ENCODE measurements at places on chromosomes 13 and 19.

DNA sequence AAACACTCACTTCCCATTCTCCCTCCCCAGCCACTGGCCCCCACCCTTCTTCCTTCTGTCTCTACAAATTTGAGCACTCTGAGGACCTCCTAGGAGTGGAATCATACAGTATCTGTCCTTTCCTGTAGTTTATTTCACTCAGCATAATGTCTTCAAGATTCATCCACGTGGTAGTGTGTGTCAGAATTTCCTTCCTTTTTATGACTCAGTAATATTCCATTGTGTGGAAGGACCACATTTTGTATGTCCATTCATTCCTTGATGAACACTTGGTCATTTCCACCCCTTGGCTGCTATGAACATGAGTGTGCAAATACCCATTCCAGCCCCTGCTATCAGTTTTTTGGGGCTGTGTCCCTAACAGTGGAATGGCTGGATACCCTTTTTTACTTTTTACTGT lies 9.8 kb downstream of the KLF2 start:
- DNase-seq = no peak

DNA sequence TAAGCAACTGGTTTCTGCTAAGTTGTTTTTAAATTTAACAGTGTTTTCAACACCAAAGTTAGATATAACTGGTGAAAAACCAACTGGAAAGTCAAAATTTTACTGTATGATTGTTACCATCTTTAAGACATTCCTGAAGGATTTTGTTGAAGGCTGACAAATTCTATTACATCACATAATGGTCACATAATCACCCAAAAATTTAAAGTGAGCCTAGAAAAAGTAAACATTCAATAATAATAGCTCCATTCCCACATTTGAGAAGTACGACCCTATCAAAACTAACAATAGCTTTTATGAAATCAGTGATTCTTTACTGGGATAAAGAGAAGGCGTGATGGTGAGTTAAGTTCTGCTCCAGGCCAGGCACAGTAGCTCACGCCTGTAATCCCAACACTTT lies 51.6 kb downstream of the USP12 start:
- DNase-seq = no peak

DNA sequence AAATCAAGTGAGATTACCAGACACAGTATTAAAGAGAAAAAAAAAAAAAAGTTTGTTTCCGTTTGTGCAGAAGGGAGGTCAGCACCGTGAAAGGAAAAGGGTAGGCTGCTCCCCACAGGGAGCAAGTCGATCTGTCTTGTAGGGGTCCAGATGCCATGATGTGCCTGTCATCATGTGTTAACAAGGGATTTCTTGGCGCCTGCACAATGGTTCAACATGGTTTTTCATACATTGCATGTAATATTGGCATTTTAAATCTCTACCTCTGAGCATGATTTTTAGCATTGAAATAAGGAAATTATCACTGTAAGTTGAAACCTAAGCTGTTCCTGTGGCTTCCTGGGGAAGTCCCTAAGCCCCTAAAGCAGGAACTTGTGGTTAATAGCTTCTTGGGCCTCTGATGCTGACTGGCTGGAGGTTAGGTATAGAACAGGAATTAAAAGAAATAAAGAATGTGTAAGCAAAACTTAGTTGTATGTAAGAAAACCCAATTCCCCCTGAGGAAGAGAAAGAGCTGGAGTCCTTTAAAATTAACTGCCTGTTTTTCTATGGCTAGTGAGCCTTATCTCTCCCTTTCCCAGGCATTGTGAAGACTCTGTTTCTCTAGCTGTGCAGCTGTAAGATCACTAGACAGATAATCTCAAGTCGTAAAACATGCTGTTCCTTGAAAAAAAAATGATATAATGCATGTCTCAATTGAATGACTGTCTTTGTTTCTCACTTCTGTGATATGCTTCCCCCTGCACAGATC lies 7.4 kb upstream of the FCGBP start:
- DNase-seq = no peak

DNA sequence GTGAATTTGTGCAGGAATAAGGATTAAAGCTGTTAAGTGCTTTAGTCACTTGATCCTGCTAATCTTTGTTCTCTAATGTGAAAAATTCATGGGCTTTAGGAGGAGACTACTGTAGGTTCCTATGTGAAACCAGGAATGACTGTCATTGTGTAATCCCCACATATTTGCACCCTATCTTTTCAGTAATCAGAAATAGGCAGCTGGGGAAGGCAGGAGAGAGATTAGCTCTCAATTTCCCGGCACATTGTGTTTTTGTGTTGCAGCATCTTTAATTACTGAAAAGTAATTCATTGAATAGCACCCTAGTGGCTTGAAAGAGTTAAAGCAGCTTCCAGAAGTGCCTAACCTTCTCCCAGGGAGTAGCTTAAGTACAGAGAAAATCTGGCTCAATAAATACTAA lies 282.9 kb downstream of the OLFM4 start:
- DNase-seq = no peak

DNA sequence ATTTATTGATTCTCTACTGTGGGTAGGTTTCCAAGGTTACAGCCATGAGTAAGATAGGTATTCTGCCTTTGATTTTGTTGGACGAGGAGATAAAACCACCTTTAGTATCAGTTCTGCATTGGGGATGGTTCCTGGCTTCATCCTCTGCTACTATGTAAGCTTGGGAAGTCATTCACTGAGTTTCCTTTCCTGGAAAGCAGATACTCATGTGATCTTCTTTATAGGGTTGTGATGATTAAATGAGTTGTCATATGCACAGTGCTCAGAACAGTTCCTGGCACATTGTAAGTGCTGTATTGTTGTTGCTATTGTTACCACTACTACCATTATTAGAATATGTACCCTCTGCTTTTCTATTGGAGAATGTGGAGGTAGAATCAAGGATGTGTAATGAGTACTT lies 13.1 kb upstream of the WTIP start:
- no peak for DNase-seq
